ENCODE measurements at places on chromosomes 3 and 15.

- no peak for DNase-seq
These were observed 71.6 kb downstream of the CHAC1 start for GRCh38 chr15:41024885-41025284.

GRCh38 chr3:32992310-32992686 is 40.9 kb downstream of the CCR4 start:
- no peak for DNase-seq

- no peak for DNase-seq
These were observed 178.5 kb downstream of the SMAD6 start for GRCh38 chr15:66880380-66881155.

GRCh38 chr3:134988666-134989065 is 193.6 kb downstream of the EPHB1 start:
- no peak for DNase-seq

- DNase-seq: no peak
These were observed 588.8 kb downstream of the MAGI1 start for GRCh38 chr3:65449841-65450428.

DNA sequence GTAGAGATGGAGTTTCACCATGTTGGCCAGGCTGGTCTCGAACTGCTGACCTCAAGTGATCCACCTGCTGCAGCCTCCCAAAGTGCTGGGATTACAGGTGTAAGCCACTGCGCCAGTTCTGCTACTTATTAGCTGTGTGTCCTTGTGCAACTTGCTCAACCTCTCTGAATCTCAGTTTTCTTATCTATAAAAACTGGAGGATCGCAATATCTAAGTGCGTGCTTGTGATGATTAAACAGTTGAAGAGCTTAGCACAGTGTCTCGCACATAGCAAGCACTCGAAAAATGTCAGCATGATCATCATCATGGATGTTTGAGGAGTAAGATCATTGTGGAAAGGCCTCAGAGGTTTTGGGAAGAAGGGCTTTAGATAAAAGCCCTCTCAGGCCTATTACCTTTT is 10.8 kb downstream of the CLCN2 start:
- DNase-seq: no peak

DNA sequence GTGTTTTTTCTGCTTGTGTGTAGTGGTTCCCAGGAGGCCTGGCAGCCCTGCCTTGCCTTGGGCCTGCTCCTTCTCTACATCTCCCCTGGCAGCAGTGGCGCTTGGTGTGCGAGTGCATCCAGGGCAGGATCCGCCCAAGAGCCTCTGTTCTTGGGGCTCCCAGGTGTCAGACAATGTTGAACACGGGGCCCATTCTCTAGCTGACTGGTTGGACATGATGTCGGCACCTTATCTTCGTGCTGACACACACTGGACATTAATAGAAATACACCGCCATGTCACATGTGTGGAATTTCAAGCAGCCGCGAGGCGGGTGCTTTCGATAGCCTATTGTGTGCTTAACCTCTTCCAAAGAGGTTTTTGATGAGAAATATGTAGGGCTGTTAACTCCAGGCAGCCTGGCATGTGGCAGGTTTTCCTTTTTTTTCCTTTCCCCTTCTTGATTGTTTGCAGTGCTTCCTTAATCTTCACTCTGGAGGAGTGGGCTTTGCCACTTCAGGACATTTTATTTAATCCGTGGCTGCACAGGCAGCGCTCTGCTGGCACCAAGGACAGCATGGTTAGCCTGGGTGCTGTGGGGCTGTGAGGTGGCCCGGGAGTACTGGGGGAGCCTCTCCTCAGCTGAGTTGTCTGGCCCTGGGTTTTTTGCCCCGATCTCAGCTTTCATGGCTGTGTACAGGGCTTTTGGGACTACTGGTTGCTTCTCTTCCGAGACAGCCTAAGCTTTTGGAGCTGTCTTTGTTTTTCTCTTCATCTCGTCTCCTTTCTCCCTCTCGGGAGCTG is 42.5 kb downstream of the CHCHD6 start:
- no peak for DNase-seq

- no peak for DNase-seq
These were observed 23.0 kb downstream of the PAQR9 start for GRCh38 chr3:142940472-142940871.

GRCh38 chr3:18087988-18088387 is 337.2 kb downstream of the SATB1 start:
- peak; percentile 99 for DNase-seq

GRCh38 chr3:127628788-127629466 is at the start of gene PODXL2:
TSS of gene PODXL2 (plus strand) at chr3:127629185. CDS start at chr3:127629220, 35 bp downstream.
- DNase-seq: no peak

DNA sequence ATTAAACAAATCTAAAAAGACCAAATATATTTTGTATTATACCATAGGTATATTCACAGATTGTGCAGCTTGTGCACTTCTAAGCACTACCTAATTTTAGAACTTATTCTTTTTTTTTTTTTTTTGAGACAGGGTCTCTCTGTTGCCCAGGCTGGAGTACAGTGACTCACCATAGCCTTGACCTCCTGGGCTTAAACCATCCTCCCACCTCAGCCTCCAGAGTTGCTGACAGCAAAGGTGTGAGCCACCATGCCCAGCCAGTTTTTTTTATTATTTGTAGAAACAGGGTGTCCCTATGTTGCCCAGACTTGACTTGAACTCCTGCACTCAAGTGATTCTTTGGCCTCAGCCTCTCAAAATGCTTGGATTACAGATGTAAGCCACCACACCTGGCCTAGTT is 11.9 kb upstream of the TKT start:
- no peak for DNase-seq

DNA sequence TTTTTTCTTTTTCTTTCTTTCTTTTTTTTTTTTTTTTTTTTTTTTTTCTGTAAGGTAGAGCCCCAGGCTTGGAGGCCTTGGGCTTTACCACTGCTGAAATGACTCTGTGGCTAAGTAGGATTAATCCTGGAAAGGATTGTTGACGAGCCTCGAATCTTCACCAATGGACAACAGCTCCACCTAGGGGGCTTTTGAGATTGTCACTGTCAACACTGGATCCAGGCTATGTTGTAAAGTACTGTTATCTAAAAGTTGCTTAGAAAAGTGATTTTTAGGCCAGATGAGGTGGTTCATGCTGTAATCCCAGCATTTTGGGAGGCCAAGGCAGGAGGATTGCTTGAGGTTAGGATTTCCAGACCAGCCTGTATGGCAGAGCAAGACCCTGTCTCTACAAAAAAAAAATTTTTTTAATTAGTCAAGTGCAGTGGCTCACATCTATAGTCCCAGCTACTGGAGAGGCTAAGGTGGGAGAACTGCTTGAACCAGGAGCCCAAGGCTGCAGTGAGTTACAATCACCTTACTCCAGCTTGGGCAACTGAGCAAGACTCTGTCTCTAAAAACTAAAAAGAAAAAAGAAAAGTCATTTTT is 41.6 kb downstream of the KLHL18 start:
- peak; percentile 44 for DNase-seq

GRCh38 chr3:83216919-83217594 is 1455.6 kb upstream of the GBE1 start:
- DNase-seq: no peak

GRCh38 chr3:55494976-55495375 is 7.9 kb upstream of the WNT5A start:
- no peak for DNase-seq

DNA sequence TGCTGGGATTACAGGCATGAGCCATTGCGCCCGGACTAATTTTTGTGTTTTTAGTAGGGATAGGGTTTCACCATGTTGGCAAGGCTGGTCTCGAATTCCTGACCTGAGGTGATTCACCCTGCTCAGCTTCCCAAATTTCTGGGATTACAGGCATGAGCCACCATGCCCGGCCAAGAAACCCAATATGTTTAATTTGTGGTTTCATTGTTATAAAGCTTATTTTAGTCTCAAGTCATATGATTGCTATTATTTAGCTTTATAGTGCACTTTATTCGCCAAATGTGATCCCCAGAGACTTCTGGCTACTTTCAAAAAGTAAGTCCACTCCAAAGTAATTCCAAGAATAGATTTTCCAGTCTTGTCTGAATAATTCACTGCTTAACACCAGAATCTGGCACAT is 19.3 kb upstream of the SLC4A7 start:
- DNase-seq: no peak

DNA sequence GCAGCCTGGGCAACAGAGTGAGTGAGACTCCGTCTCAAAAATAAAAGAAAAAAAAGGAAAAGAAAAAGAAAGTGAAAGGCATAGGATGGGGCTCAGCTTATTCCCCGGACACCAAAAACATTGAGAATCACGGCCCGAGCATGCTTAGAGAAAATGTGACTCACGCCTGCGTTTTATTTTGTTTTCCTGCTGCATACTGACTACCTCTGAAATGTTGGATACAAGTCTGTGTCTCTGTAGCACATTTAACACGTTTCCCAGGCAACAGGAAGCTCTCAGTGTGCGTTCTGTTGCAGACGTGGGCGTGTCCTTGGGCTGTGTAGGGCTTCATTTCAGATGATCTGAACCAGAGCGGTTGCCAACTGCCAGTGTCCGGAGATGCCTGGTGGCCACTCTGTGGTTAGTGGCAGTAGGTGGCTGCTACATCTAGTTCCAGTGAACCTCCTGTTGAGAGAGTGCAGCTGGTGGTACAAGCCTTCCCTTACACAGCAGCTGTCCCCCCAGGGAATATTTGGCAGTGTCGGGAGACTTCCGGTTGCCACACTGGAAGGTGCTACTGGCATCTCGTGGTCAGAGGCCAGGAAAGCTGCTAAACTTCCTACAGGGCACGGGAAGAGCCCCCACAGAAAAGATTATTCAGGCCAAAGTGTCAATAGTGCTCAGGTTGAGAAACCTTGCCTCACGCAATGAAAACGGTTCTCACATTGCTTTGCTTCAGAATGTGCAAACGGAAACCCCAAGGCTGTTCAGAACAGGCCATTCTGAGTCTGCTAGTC is 3.0 kb downstream of the SLC51A start:
- peak; percentile 70 for DNase-seq

- no peak for DNase-seq
These were observed 49.3 kb downstream of the HES1 start for GRCh38 chr3:194185221-194185620.

- DNase-seq: no peak
These were observed 894 bp upstream of the ANKRD63 start for GRCh38 chr15:40283615-40284300.

DNA sequence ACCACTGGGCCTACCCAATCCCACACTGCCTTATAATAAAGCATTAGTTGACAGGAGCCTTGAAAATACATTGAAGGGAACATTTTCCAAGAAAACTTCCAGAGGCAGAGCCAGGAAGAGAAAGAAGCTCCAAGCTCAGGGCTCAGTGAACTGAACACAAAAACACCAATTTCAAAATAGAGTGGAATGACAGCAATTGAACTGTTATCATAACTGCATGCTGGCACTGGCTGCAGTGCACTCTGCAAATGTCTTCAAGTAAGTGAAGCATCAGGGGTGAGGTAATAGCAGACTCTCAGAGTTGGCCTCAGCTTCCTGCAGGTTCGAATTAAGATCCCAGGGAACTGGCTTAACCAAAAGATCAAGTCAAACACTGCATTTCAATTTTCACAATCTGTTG is 388.0 kb upstream of the WNT5A start:
- DNase-seq: no peak

- DNase-seq: no peak
These were observed 1.7 kb downstream of the CLDN11 start for GRCh38 chr3:170420307-170420821.

All from Jurkat, Clone E6-1 (cell line).